ENCODE measurements at places on chromosomes 6 and 20. TPM values are rescaled to one million over a fixed set of nuclear protein-coding genes. Genes with fewer than 3 reads are reported as not detected.

DNA sequence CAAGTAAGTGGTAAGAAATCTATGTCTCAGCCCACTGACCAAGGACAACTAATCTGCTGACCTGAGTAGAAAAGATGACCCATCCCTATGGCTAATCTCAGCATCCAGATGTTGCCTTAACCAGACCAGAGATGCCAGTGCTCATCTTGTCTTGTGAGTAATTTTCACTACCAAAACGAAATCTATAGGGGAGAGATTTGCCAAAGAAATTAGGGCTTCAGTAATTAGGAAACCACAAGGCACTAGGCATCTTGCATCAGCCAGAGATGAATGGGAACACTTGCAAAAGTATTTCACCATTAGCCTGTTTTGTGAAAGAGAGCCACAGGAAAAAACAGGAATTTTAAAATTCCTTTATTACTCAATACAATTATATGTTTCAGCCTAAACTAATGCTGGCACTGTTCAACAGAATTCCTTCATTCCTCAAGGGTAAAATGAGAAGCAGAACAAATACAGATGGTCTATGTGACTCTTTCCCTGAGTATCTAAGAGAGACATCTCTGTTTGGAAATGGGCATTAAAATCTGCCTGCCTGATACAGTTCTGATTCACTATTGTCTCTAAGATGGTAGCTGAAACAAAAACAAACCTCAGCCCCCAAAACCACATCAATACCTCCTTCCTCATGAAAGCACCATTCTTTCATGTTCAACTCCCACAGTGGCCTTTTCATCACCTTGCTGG lies 87.8 kb downstream of the GMDS start:
- no peak for DNase-seq

Gene CDH26
- polyA plus RNA-seq, result 0.41 TPM

GRCh38 chr20:44698351-44698750 lies 16.8 kb upstream of the CCN5 start:
- no peak for DNase-seq

GRCh38 chr20:52270001-52270606 lies 78.5 kb upstream of the ZFP64 start:
- DNase-seq, result no peak

DNA sequence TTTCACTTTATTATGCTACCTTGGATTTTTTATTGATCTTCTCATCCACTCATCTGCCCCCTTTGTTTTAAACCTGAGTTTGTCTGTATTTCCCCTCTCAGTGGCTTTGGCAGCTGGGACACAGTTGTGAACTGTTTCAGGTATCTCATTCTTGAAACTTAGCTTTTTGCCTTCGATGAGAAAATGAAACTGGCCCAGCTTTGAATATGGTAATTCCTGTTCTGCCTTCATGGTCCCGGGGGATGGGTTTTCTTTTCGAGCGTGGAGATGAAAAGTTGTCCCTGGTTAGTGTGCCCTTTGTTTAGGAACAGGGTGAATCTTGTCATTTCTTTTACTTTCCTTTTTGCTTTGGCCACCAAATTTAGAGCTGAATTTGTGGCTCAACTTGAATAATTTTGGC lies 25.6 kb downstream of the DHX35 start:
- no peak for DNase-seq

GRCh38 chr6:166478782-166479592 lies 96.2 kb upstream of the MPC1 start:
- DNase-seq, result no peak

- no peak for DNase-seq
These were observed 416.1 kb downstream of the QKI start for GRCh38 chr6:163830641-163831040.

Gene TFAP2D
- polyA plus RNA-seq, result not detected

DNA sequence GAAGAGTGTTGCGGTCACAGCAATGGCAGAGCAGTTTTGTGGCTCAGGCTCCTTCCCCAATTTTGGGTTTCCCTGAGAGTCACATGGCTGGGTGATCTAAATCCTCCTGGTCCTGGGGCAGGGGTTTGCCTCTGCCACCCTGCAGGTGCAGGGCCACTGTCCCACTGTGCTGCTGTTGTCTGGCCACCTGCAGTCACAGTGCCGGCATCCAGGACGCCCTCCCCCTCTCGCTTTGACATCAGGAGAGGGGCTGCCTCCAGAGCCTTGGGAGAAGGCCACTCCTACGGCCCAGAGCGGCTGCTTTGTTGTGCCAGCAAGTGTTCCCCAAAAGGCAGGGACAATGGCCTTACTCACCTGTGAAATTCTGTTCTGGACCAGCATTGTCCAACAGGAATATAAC lies 449.0 kb downstream of the QKI start:
- no peak for DNase-seq

GRCh38 chr6:74577619-74578018 lies 628.2 kb downstream of the COL12A1 start:
- no peak for DNase-seq

GRCh38 chr6:158011980-158012566 lies 30.4 kb downstream of the SYNJ2 start:
- DNase-seq, result no peak

GRCh38 chr6:30311671-30312070 lies 15.1 kb upstream of the TRIM39 start:
- no peak for DNase-seq

DNA sequence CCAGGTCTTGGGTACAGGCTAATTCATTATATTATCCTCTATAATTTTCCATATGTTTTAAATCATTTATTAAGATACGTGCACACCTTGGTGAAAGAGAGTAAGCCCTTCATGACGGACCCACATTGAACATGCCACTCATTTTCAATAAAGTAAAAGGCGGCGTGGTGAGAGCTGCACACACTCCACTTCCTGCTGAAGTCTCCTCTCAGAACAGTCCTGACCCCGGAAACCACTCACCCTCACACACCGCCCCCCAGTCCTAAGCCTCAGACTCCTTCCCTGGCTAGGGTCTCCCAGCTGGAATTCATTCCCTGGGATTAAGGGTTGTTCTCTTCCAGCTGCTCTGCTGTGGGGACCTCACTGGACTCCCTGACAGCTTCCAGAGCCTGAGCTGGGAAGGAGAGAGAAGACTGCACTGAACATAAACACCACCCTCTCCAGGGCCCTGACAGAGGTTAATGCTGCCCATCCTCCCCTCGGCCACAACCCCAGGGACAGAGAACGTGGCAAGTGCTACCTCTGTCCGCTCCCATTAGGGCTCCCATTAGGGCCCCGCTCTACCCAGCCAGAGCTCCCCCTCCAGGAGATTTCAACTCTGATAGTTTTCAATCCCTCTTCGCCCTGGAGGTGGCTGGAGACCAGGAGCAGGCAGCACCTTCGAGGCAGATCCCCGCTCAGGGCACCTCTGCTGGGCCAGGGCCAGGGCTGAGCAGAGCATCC lies 24.8 kb downstream of the GRM4 start:
- no peak for DNase-seq

GRCh38 chr6:139392794-139393193 lies 18.3 kb upstream of the CITED2 start:
- no peak for DNase-seq
